Testis (tissue), 5 donors: ENCODE measurements at places on chromosomes 13 and 19. TPM values are rescaled to one million over a fixed set of nuclear protein-coding genes. Genes with fewer than 3 reads are reported as not detected.
A peak's percentile ranks its signal among the peaks of the same experiment; 100 is the strongest.

DNA sequence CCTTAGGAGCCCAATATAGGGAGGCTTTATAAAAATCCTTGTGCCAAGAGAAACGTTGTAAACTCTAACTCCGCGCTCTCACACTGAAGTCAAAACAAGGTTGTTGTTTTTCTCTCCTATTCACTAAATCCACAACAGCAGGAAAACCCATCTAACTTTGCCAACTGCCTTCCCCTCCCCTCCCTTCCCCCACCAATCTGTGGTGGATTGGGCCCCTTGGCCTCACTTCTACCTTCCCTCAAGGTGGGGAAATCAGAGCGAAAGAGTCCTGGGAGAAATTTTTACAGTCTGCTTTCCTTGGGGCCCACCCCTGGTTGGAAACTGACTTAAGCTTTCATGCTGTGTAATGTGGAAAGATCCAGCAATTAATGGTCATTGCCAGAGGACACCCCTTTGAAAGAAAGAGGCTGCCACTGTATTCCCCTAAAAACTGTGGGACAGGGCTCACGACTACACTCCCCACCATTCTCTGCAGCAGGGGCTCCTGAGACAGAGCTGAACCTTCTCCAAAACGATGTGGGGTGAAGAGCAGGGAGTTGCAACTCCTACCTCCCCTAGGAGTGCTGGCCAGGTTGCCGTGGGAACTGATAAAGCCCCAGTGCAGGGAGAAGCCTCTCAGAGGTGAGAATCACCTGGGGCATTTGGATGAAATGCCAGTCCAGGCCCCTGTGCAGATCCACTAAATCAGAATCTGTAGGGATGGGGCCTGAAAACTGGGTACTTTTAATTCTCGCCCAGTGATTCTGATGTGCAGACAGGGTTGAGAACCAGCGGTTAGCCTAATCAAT is 1.1 kb downstream of the DHRS12 start:
- H3K27ac ChIP-seq = peak overlapping the region; percentile 97
- peak overlapping the region; percentile 95 for H3K4me3 ChIP-seq
- H3K4me1 ChIP-seq = peaks cover 30% of the 10 kb centered on the region
- DNase-seq = no peak
- no peaks in the 10 kb centered on the region for H3K27me3 ChIP-seq

DNA sequence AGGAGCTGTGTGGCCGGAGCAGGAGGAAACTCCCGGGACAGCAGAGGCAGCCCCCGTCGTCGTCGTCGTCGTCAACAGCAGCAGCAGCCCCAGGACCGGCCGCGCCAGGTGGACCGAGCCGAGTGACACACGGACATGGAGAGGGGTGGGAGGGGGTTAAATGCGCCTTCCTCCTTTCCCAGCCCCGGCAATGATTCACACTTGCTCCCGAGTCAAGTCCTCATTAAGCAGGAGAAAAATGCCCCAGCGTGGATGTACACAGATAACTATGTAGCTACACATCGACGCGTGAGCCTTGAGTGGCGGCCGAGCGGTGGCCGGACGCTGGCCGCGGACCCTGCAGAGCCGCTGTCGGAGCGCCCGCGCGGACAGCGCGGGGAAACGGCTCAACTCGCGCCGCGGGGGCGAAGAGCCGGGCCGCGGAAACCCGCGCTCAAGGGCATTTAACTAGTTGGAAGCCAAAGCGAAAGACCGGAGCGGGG is 645 bp downstream of the UBL3 start:
- H3K4me1 ChIP-seq = peaks cover 15% of the 10 kb centered on the region
- no peaks in the 10 kb centered on the region for H3K27me3 ChIP-seq
- DNase-seq = peak; percentile 75
- H3K36me3 ChIP-seq = no peaks in the 10 kb centered on the region
- peak overlapping the region; percentile 89 for H3K4me3 ChIP-seq

DNA sequence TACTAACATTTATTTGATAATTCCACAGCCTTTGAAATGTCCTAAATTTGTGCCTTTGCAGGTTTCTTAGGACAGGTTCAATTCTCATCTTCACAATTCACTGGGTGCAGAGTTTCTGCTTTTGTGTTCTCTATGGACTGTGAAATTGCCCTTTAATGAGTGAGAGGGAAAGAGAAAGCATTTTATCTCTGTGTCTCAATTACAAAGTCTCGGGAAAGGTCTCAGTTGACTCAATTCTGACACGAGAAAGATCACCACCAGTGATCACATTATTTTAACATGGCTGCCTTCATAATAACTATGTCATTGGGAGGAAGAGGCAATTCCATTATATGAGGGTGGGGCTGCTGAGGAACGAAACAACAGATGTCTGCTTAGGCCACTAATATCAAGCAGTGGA is 26.2 kb upstream of the LRCH1 start:
- H3K36me3 ChIP-seq = no peaks in the 10 kb centered on the region
- no peak overlapping the region for H3K4me3 ChIP-seq
- no peak overlapping the region for H3K27ac ChIP-seq
- H3K27me3 ChIP-seq = no peaks in the 10 kb centered on the region
- no peaks in the 10 kb centered on the region for H3K4me1 ChIP-seq
- no peak for DNase-seq

DNA sequence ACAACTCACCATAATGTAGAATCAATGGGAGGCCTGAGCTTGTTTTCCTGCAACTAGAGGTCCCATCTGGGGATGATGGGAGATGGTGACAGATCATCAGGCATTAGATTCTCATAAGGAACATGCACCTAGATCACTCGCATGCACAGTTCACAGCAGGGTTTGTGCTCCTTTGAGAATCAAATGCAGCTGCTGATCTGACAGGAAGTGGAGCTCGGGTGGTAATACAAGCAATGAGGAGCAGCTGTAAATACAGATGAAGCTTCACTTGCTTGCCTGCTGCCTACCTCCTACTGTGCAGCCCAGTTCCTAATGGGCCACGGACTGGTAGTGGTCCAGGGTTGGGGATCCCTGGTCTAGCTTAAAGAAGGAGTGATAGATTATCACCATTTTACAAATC is 33.0 kb downstream of the KPNA3 start:
- H3K27me3 ChIP-seq = no peaks in the 10 kb centered on the region
- no peaks in the 10 kb centered on the region for H3K36me3 ChIP-seq
- H3K27ac ChIP-seq = no peak overlapping the region

- no peak for DNase-seq
- no peak overlapping the region for H3K27ac ChIP-seq
- no peaks in the 10 kb centered on the region for H3K27me3 ChIP-seq
- no peaks in the 10 kb centered on the region for H3K36me3 ChIP-seq
Measured at GRCh38 chr13:91389186-91389585, 9.2 kb upstream of the GPC5 start.

- H3K4me1 ChIP-seq = no peaks in the 10 kb centered on the region
- H3K4me3 ChIP-seq = no peak overlapping the region
- no peak overlapping the region for H3K27ac ChIP-seq
- H3K27me3 ChIP-seq = no peaks in the 10 kb centered on the region
- no peaks in the 10 kb centered on the region for H3K36me3 ChIP-seq
Measured at GRCh38 chr13:107854880-107855279, 360.5 kb downstream of the LIG4 start.

DNA sequence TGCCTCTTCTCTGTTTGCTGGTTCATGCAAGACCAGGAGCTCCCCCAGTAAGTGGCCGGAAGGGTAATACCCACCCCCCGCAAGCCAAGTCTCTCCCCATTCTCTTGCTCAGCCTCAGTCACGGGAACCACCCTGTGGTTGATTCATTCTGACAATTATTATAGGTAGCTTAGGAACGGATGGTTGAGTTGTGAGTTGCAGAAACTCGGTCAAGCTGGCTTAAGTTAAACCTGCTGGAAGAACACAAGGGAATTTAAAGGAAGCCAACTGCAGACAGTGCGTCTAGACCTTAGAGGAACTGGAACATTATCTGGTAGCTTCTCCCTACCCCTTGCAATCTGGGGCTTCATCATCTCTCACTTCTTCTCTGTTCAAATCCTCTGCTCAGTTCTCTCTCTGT is 8.9 kb downstream of the FPR1 start:
- no peaks in the 10 kb centered on the region for H3K36me3 ChIP-seq
- H3K4me1 ChIP-seq = no peaks in the 10 kb centered on the region
- H3K27me3 ChIP-seq = no peaks in the 10 kb centered on the region
- DNase-seq = no peak

DNA sequence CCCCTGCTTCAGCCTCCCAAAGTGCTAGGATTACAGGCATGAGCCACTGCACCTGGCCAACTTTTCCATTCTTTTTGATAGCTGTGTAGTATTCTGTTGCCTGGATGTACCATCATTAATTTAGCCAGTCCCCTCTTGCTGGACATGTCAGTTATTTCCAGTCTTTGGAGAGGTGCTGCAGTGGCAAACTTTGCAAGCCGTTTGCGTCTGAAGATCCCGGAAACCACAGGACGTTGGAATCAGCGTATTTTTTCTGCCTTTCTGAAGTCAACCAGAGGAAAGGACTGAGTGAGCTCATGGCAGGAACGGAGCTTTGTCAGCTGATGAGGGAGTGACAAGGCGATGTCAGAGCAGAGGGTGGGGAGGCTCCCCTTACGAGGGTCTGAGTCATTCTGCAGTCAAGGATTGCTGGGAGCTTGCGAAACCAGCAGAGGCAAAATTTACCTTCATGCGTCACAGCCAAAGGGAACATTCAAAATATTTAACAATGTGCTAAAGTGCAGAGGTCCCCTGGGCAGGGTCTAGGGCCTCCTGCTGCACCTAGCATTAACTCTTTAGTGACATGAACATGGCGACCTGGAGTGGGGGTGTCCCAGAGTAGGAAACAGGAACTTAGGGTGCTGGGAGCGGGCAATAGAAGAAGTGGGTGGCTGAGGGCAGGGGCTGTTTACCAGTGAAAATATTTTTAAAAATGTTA is 5.6 kb downstream of the C5AR1 start:
- peak; percentile 42 for DNase-seq
- no peak overlapping the region for H3K4me3 ChIP-seq
- H3K27me3 ChIP-seq = no peaks in the 10 kb centered on the region
- H3K27ac ChIP-seq = peak overlapping the region; percentile 42

- no peaks in the 10 kb centered on the region for H3K36me3 ChIP-seq
- H3K4me1 ChIP-seq = peaks cover 31% of the 10 kb centered on the region
- H3K27ac ChIP-seq = peak overlapping the region; percentile 92
- peak overlapping the region; percentile 87 for H3K4me3 ChIP-seq
Measured at GRCh38 chr19:4456843-4457653, 546 bp downstream of the UBXN6 start.

- no peaks in the 10 kb centered on the region for H3K36me3 ChIP-seq
- peaks cover 8% of the 10 kb centered on the region for H3K4me1 ChIP-seq
- H3K4me3 ChIP-seq = no peak overlapping the region
- H3K27ac ChIP-seq = no peak overlapping the region
- no peaks in the 10 kb centered on the region for H3K27me3 ChIP-seq
Measured at GRCh38 chr19:33344573-33344925, 29.0 kb upstream of the CEBPG start.

DNA sequence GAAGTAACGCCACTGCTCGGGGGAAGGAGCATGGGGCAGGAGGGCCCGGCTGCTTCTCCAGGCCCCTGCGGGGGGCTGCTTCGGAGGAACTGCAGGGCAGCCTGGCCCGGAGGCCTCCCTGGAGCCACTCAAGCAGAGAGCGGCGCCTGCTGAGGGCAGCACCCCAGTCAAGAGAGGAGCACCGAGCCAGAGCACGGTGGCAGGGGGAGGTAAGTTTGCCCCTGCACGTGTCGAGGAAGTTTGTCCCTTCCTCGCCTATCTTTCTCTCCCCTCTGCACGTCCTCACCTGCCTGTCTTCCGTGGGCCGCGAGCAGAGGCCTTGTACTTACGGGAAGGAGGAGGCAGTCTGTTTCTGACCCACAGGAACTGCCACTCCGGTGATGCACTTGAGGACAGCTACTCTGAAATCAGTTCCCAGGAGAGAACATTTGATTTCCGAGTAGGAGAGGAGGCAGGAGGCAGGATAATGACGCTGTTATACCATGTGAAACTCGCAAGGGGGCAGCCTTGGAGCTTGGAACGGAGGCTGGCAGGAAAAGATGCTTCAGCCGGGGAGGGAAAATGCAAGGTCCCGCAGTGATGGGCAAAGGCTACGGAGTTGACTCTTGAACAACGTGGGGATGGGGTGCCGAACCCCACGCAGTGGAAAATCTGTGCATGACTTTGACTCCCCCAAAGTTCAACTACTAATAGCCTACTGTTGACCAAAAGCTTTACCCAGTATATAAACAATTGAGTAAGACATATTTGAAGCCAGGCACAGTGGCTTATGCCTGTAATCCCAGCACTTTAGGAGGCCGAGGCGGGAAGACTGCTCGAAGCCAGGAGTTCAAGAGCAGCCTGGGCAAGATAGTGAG is 5.0 kb downstream of the FFAR1 start:
- H3K27me3 ChIP-seq = no peaks in the 10 kb centered on the region
- DNase-seq = peak; percentile 73
- no peak overlapping the region for H3K4me3 ChIP-seq
- H3K27ac ChIP-seq = no peak overlapping the region
- peaks cover 5% of the 10 kb centered on the region for H3K4me1 ChIP-seq

DNA sequence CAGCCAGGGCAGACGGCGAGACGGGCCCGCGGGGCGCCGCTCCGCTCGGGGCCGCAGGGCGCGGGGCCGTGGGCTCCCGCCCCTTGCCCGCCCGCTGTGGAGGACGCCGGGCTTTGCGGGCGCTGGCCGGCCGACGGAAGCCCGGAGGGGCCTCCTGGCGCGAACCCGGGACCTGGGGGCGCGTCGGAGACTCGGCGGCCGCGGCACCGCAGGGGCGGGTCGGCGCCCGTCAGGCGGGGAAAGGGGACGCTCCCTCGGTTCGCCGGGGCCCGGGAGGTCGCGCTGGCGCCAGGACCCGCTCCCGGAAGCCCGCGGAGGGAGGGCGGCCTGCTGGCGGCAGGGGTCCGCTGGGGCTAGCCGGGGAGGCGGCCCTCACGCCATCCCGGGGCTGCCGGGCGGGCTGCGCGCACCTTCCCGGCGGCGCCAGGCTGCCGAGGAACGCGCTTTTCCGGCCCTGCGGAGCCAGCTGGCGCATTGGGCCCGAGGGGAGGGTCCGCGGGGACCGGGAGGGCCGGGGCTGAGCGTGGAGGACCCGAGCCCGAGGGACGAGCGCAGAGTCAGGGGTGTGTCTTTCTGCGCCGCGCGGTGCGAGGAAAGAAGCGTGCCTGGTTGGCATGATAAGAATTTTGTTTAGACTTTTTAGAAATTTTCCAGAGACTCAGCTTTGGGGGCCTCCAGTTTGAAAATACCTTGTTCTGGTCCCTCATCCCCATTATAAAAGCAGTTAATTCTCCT is 511 bp downstream of the GARRE1 start:
- peak overlapping the region; percentile 86 for H3K27ac ChIP-seq
- H3K27me3 ChIP-seq = no peaks in the 10 kb centered on the region
- DNase-seq = peak; percentile 39
- peaks cover 5% of the 10 kb centered on the region for H3K4me1 ChIP-seq

- no peak overlapping the region for H3K4me3 ChIP-seq
- H3K4me1 ChIP-seq = no peaks in the 10 kb centered on the region
- no peak for DNase-seq
- no peaks in the 10 kb centered on the region for H3K27me3 ChIP-seq
Measured at GRCh38 chr13:65613004-65613403, 1617.1 kb downstream of the PCDH9 start.

- no peaks in the 10 kb centered on the region for H3K36me3 ChIP-seq
- H3K27ac ChIP-seq = no peak overlapping the region
- H3K4me3 ChIP-seq = no peak overlapping the region
- no peak for DNase-seq
Measured at GRCh38 chr13:41179593-41180250, 14.6 kb downstream of the KBTBD7 start.

GRCh38 chr13:53237696-53238095 is 209.1 kb downstream of the OLFM4 start:
- H3K36me3 ChIP-seq = no peaks in the 10 kb centered on the region
- no peaks in the 10 kb centered on the region for H3K27me3 ChIP-seq
- no peaks in the 10 kb centered on the region for H3K4me1 ChIP-seq
- no peak overlapping the region for H3K4me3 ChIP-seq
- H3K27ac ChIP-seq = no peak overlapping the region

STOML3 gene
- not detected for total RNA-seq

WDR62 gene
- total RNA-seq = 106 TPM

TSKS gene
- total RNA-seq = 65.3 TPM

SLC27A5 gene
- 37.8 TPM for total RNA-seq

CALR3 gene
- 75.7 TPM for total RNA-seq

CEACAM3 gene
- total RNA-seq = not detected
